ENCODE measurements at places on chromosomes 4 and X.
A peak's percentile ranks its signal among the peaks of the same experiment; 100 is the strongest.

DNA sequence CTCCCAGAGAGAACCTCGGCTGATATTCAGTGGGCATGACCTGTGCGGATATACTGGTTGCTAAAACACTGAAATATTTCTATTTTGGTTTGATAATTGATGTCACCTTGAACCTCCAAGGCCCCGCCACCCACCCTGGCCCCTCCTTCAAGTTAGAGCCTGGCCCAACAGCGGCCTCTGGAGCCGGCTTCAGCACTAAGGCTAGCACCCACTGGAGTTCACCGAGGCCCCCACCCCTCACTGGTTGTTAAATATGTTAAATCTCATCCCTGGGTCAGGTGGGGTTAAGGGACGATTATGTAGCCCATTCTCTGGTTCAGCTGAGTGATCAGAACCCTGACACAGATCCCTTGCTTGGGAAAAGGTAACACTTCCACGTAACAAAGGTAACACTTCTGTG is 24.3 kb downstream of the SEL1L3 start:
- DNase-seq, result no peak

GRCh38 chr4:102593147-102593546 is 92.0 kb downstream of the NFKB1 start:
- no peak for DNase-seq

DNA sequence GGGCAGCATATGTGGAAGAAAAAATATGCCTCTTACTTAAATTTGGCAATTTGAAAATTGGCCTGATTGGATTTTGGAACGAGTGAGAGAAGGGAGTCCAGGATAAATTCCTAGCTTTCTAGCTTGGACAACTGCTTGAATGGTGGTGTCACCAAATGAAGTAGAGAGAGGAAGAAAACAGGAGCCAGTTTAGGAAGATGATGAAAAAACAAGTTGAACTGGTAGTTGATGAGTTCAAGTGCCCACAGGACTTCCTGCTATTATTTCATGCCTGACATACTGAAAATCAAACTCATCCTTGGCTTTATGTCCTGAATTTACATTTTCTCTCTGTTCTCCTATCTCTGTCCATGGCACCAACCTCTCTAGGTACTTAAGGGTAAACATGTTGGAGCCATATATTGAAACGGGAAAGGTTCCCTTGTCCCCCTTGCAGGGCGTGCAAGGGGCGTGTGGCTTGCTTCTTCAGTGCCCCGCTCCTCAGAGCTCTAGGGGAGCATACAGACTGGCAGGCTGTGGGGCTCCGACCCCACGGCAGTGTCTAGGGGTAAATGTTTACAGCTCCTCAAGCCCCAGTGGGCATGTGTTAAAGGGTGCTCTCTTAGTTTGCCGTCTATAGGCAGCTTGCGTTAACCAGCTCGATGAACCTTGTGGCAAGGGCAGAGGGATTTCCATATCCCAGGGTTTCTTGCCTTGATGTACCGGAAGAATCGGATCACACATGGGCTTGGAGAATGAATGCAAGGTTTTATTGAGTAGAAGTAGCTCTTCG is 250.7 kb upstream of the PGRMC2 start:
- no peak for DNase-seq

DNA sequence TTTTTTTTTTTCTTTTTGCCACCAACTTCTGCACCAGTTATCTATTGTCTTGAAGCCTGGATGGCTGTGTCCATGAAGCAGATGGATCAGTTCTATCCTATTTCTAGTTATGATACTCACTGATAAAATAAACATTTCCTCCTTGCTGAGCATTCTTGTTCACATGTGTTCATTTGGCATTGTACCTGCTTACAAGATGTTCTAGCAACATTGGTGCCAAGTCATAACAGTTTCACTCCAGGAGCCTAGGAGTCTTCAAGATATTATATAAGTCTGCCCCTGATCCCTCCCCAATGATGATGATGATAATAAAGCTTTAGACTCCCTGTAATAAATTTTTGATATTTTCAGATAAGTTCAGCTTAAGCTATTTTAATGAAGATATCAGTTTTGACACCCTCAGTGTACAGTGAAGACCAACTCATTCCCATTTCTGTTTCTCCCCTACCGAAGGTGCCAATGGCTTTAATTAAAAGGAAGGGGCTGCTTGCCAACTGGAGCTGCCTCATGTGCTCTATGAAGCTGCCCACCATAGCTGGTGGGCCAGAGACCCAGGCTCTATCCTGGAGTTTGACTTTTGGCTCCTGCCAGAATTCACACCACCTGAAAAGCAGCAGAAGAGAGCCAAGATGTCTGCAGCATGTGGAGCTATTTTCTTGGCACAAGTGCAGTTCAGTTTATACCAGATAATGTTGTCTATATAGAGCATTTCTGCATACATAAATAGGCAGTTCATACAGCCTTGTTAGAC is 265.4 kb upstream of the TET2 start:
- no peak for DNase-seq

DNA sequence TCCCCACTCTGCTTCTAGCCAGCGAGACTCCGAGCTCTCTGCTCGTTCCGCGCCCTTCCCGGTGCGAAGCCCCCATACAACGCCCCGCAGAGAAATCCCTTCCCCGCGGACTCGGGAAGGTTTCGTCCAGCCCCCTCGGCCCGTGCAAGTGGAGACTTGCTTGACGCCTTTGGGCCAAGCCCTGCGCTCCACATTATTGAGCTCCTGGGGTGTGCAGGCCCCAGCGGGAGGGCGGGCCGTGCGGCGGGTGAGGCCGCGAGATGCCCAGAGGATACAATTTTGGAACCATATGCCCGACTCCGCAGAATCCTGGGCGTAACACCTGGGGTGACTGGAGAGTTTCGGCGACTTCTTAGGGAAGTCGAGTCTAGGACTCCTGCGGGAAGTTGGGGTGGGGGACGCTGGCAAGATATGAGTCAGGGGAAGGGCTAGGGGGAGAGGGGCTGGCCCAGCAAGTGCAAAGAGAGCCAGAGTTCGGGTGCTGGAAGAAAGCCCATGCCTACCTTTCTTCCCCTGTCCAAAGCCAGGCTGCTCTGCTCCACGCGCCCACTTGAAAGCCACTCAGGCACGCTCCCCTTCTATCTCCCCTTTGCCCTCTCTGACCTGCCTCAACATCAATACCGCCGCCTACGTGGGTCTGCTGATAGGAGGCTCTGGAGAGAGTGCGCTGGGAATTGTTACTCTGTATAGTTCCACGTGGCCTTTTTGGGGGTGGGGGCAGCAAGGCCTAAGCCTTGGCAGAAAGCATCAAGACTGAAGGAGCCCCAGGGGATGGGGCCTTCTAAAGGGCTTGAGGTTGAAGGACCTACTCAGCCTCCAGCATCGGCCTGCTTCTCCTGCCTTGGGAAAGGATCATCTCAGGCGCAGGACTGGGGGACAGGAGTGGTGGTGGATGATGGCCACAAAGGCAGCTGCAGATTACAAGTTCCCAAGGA is 1.2 kb upstream of the ELF4 start:
- DNase-seq, result no peak

- no peak for DNase-seq
Measured at GRCh38 chrX:1140236-1140681, 72.2 kb downstream of the CRLF2 start.

- no peak for DNase-seq
Measured at GRCh38 chrX:154037754-154038153, 18.1 kb upstream of the IRAK1 start.

DNA sequence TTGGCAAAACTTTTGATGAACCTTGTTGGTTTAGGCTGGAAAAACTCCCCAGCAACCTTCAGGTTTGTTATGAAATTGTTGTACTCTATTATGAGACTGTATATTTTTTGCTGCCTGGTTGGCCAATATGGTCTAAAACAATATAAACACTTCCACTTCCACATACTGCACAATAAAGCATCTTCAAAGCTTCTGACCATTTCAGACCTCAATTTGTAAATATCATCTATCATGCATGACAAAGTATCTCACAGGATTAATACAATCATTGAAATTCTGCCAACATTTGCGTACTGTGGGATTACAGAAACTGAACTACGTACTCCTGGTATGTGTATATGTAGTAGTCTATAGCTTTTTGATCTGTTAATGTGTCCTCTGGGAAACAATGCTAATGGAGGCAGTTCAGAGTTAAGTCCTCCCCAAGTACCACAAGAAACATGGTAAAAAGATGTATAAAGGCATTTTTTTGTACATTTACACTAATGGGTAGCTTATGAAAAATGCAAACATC is 40.4 kb downstream of the GPC4 start:
- DNase-seq, result no peak

- no peak for DNase-seq
Measured at GRCh38 chrX:118207831-118208453, 91.3 kb upstream of the KLHL13 start.

DNA sequence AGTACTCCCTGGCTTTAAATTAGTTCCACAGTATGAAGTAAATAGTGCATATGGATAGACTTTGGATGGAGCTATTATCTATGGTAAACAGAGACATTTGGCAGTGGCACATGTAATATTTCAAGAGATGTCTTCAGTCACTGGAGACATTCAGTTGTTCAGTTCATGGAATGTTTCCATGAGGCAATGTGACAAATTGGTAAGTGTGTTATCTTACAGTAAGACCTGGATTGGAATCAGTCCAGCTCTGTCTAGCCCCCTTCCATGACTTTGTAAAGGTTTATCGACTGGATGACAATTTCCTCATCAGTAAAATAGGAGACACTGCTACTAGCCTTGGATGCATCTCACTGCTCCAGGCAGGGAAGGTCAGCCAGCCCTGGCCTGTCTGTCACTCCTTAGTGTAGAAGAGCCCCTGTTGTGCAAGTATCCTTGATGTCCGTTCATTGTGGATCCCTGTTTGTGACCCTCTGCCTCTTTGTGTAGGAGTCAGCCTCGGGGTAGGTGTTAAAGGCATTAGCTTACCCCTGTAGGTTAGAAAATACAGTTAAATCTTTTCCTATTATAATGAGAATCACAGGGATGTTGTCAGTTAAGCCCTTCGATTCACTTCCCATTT is 335.9 kb downstream of the ANK2 start:
- DNase-seq, result no peak

- DNase-seq, result no peak
Measured at GRCh38 chrX:40314070-40314469, 216.3 kb upstream of the BCOR start.

- no peak for DNase-seq
Measured at GRCh38 chrX:7269991-7270390, 122.0 kb upstream of the PUDP start.

GRCh38 chrX:133005042-133005441 is 46.6 kb upstream of the HS6ST2 start:
- peak; percentile 8 for DNase-seq

- DNase-seq, result no peak
Measured at GRCh38 chr4:2745981-2746806, 9.9 kb downstream of the TNIP2 start.

DNA sequence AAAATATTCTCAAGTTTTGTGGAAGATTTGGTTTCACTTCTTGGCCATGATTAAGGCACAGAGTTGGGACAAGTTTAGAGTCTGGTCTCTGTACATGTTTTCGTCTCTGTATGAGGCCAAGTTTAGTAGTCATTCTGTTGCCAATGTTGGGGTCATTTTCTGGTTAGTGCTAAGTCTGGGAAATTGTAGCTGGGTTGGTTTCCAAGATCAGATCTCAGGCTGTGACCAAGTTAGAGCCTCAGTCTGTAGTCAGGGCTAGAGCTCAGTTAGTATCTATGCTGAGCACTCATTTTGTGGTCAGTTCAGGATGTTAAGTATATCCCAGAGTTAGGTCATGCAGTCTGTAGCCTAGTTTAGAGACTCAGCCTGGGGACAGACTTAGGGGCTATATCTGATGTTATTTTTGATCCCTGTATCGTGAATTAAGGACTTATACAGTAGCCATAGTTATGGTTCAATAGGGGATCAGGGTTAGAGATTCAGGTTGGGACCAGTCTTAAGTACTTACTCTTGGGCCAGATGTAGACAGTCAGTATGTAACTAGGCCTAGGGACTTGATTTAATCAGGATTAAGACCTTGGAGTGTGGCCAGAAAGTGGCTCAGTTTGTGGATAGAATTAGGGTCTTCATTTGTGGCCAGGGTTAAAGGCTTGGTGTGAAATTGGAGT is 6.6 kb upstream of the ENOX2 start:
- no peak for DNase-seq

GRCh38 chr4:78069859-78070258 is 12.7 kb downstream of the FRAS1 start:
- DNase-seq, result no peak

GRCh38 chr4:3269105-3269927 is 20.4 kb downstream of the MSANTD1 start:
- no peak for DNase-seq

DNA sequence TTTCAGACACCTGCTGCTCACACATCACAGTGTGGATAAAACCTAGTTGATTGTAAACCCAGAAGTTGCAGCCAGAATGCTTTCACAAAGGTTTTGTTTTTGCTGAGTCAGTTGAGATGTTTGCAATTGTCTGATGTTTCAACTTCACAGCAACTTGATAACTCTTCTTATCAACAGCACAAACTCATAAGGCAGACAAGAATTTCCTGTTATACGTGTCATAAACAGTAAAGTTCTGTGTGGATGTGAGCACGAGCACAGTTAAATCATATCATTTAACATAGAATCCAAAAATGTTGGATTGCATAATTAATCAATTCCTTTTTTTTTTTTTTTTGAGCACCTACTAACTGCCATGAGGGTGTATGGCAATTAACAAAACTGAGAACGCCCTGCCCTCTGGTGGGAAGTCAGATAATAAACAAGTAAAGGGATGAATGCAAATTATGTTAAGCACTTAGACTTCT is 512.2 kb downstream of the PDHA2 start:
- peak; percentile 54 for DNase-seq

DNA sequence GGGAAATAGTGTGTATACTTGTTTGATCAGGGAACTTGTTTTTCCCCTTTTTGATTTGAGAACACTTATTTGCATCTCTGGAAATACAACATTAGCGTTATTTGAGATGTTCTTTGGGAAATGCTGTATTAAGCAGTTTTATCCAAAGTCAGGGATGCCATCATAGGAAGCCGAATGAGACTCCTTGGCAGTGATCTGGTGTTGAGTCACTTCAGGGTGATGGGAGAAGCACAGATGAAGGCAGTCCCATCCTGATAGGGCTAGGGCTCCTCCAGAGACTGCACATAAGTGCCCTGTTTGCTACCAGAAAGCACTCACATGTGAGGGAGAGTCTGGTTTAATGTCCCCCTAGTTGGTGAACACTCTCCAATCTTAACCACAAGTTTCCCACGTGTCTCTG is 62.3 kb downstream of the IL1RAPL1 start:
- DNase-seq, result no peak

- DNase-seq, result no peak
Measured at GRCh38 chr4:40225497-40225896, 28.7 kb downstream of the RHOH start.

- DNase-seq, result no peak
Measured at GRCh38 chr4:81257021-81257420, 42.0 kb upstream of the PRKG2 start.

DNA sequence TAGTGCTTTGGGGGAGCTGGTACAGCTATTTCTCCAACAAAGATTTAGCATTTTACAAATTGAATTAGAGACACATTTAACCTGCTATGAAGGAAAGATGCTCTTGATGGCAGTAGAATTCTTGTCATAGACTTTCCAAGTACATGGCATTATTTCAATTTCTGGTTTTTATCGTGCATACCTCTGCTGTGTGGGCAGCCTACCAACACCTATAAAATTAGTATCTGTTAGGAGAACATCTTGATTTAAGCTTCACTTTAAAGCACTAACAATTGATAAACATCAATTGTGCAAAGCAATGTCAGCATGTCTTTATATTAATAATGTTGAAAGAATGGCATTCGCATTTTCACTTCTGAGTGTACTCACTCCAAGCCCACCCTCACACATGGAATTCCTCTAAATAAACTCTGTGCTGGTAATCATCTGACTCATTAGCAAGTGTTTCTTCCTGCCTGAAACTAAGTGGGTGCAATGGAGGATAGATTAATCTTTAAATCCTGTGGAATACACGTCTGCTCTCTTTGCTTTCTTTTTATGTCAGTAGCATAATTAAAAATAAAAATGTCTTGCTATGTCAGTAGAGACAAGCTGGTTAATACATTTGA is 279.8 kb upstream of the MAGEB18 start:
- DNase-seq, result no peak

Data from DND-41 (cell line).